Upper lobe of left lung (tissue), 6 donors: ENCODE measurements at places on chromosomes 13 and 19.

GRCh38 chr19:46654621-46655152 lies 6.3 kb downstream of the DACT3 start:
- no peaks in the 10 kb centered on the region for H3K36me3 ChIP-seq
- no peak overlapping the region for H3K4me3 ChIP-seq
- H3K4me1 ChIP-seq: peaks cover 6% of the 10 kb centered on the region
- peak overlapping the region; percentile 21 for H3K27ac ChIP-seq
- DNase-seq: no peak
- H3K27me3 ChIP-seq: peaks cover 11% of the 10 kb centered on the region

GRCh38 chr13:46593398-46593797 lies 40.4 kb downstream of the LRCH1 start:
- DNase-seq: peak; percentile 8
- H3K27me3 ChIP-seq: no peaks in the 10 kb centered on the region
- no peaks in the 10 kb centered on the region for H3K36me3 ChIP-seq
- no peak overlapping the region for H3K27ac ChIP-seq
- H3K4me3 ChIP-seq: no peak overlapping the region

- H3K27me3 ChIP-seq: no peaks in the 10 kb centered on the region
- H3K36me3 ChIP-seq: peaks cover 27% of the 10 kb centered on the region
- no peak overlapping the region for H3K27ac ChIP-seq
- H3K4me3 ChIP-seq: no peak overlapping the region
- DNase-seq: peak; percentile 74
Observed at GRCh38 chr19:5908773-5909442, 4.2 kb downstream of the VMAC start.

GRCh38 chr19:39257227-39257626 lies 8.6 kb upstream of the IFNL4 start:
- no peak overlapping the region for H3K27ac ChIP-seq
- no peaks in the 10 kb centered on the region for H3K4me1 ChIP-seq
- no peak for DNase-seq
- H3K36me3 ChIP-seq: no peaks in the 10 kb centered on the region
- no peaks in the 10 kb centered on the region for H3K27me3 ChIP-seq

GRCh38 chr13:99601535-99601934 lies 100.3 kb downstream of the TM9SF2 start:
- no peak overlapping the region for H3K27ac ChIP-seq
- no peaks in the 10 kb centered on the region for H3K27me3 ChIP-seq
- no peaks in the 10 kb centered on the region for H3K36me3 ChIP-seq
- no peak for DNase-seq
- no peak overlapping the region for H3K4me3 ChIP-seq
- peaks cover 10% of the 10 kb centered on the region for H3K4me1 ChIP-seq

GRCh38 chr13:107124129-107124718 lies 556.3 kb upstream of the ARGLU1 start:
- no peak overlapping the region for H3K4me3 ChIP-seq
- no peaks in the 10 kb centered on the region for H3K27me3 ChIP-seq
- H3K27ac ChIP-seq: no peak overlapping the region
- DNase-seq: no peak
- peaks cover 4% of the 10 kb centered on the region for H3K4me1 ChIP-seq

GRCh38 chr13:91946498-91947070 lies 548.2 kb downstream of the GPC5 start:
- H3K27ac ChIP-seq: no peak overlapping the region
- DNase-seq: no peak

DNA sequence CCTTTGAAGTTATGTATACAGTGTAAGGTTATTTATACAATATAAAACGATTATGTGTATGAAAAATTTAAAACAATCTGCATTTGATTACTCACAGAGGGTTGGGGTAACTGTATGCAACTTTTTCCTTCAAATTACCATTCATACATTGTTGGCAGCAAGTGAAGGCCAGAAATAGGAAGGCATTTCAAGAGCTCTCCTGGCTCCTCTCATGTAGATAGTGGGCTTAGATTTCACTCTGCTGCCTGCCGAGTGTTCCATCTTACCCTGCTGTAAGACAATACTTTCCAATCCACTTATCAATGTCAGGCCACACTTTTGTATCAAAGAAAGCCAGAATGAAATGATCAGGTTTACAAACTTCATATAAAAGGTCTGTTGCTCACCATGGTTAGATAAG lies 245.2 kb downstream of the DNAJC15 start:
- H3K4me1 ChIP-seq: no peaks in the 10 kb centered on the region
- no peaks in the 10 kb centered on the region for H3K27me3 ChIP-seq
- H3K27ac ChIP-seq: no peak overlapping the region

DNA sequence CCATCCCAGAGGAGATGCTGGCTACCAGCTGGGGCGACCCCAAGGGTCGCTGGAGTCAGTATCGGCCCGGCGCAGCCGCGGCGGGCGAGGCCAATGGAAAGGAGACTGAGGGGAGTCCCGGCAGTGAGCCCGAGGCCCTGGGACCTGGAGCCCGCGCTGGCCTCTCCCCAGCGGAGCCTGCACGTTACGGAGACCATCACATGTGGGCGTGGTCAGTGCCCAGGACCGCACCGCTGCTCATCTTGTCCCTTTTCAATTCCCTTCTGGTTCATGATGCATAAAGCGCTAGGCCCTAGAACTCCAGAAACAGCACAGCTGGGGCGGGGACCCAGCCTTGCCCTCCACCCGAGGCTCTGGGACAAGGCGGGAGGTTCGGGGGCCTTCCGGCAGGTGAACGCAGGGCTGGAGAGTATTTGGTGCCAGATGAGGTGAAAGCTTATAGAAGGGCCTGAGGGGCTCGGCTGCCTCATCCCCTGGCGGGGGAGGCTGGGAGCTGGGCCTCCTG lies 8.0 kb downstream of the C19orf25 start:
- peaks cover 65% of the 10 kb centered on the region for H3K4me1 ChIP-seq
- peaks cover 68% of the 10 kb centered on the region for H3K27me3 ChIP-seq
- no peak for DNase-seq
- peak overlapping the region; percentile 48 for H3K4me3 ChIP-seq
- H3K36me3 ChIP-seq: peaks cover 18% of the 10 kb centered on the region

DNA sequence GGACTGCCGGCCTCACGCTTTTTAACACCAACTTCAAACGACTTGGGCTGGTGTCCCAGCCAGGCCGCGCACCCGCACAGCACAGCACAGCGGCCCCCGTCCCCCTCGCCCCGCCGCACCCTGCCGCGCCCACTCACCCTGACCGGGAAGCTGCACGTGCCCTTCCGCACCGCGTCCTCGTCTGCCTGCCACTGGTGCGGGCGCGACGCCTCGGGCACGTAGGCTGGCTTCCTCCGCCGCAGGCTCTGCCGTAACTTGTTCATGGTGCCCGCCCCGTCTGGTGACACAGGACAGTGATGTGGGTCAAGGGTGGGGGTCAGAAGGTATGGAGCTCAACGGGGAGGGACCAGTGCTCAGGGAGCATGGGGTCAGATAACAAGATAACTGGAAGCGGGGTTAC lies 6.2 kb downstream of the NUMBL start:
- H3K4me1 ChIP-seq: no peaks in the 10 kb centered on the region
- peak; percentile 79 for DNase-seq
- no peak overlapping the region for H3K27ac ChIP-seq
- peaks cover 52% of the 10 kb centered on the region for H3K36me3 ChIP-seq
- H3K27me3 ChIP-seq: no peaks in the 10 kb centered on the region

GRCh38 chr19:6020972-6021805 lies 43.2 kb upstream of the RANBP3 start:
- H3K4me3 ChIP-seq: no peak overlapping the region
- peaks cover 17% of the 10 kb centered on the region for H3K4me1 ChIP-seq
- no peak overlapping the region for H3K27ac ChIP-seq
- DNase-seq: no peak
- no peaks in the 10 kb centered on the region for H3K36me3 ChIP-seq

DNA sequence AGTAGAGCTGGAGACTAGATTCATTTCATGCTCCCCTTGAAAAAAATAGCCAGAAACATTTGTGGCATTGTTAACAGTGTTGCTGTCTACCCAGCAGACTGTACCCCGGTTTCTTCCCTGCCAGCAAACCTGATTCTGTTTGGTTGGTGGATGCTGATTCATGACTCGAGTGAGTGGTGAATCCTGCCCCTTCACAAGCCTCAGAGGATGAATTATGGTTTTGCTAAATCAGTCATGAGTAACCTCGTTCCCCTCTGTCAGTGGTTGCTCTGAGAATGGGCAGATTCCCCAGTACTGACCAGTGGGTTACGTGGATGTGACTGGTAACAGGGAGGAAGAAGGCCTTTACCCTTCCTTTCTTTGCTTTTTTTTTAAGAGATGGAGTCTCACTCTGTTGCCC lies 10.1 kb downstream of the NLRP12 start:
- H3K4me1 ChIP-seq: no peaks in the 10 kb centered on the region
- H3K4me3 ChIP-seq: no peak overlapping the region
- H3K27ac ChIP-seq: no peak overlapping the region
- no peak for DNase-seq
- H3K36me3 ChIP-seq: no peaks in the 10 kb centered on the region

GRCh38 chr19:33572929-33573328 lies 48.8 kb upstream of the CHST8 start:
- no peak for DNase-seq
- H3K27me3 ChIP-seq: no peaks in the 10 kb centered on the region
- no peaks in the 10 kb centered on the region for H3K36me3 ChIP-seq
- H3K4me3 ChIP-seq: no peak overlapping the region
- H3K4me1 ChIP-seq: no peaks in the 10 kb centered on the region

GRCh38 chr13:23392925-23393645 lies 40.4 kb downstream of the SACS start:
- no peak overlapping the region for H3K4me3 ChIP-seq
- H3K27ac ChIP-seq: no peak overlapping the region
- no peaks in the 10 kb centered on the region for H3K36me3 ChIP-seq
- no peak for DNase-seq

DNA sequence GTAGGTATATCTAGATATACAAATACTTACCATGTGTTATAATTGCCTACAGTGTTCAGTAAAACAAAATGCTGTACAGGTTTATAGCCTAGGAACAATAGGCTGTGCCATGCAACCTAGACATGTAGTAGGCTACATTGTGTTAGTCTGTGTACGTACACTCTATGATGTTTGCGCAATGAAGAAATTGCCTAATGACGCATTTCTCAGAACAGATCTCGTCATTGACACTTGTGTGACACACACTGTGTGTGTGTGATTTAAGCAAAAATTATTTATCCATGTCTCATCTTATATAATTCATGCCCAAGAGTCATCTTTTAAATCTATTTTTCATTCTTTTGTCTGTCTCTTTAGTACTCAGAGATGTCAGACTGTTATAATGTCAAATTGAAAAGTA lies 1888.8 kb upstream of the PCDH20 start:
- no peaks in the 10 kb centered on the region for H3K36me3 ChIP-seq
- H3K4me1 ChIP-seq: no peaks in the 10 kb centered on the region
- no peak overlapping the region for H3K27ac ChIP-seq
- no peak for DNase-seq

- H3K4me3 ChIP-seq: no peak overlapping the region
- peaks cover 45% of the 10 kb centered on the region for H3K27me3 ChIP-seq
- no peak overlapping the region for H3K27ac ChIP-seq
- DNase-seq: peak; percentile 23
Observed at GRCh38 chr19:53908106-53908934, 758 bp upstream of the CACNG7 start.

DNA sequence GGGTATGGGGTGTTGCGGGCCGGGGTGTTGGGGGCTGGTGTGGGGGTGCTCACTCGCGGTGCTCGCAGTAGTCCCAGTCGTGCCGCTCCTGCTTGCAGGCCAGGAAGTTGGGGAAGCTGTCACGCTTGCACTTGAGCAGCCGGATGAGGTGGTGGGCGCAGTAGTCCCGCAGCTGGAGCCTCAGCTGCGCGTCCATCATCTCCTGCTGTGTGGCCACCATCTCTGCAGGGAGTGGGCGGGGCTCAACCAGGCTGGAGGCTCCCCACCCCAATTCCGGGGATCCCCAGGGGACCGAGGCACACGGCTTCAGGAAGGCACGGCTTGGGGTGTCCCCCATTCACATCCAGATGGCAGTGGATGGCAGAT lies 5.2 kb downstream of the NDUFB7 start:
- H3K4me3 ChIP-seq: no peak overlapping the region
- H3K36me3 ChIP-seq: peaks cover 15% of the 10 kb centered on the region
- peaks cover 11% of the 10 kb centered on the region for H3K4me1 ChIP-seq
- no peak for DNase-seq
- H3K27ac ChIP-seq: no peak overlapping the region
- H3K27me3 ChIP-seq: no peaks in the 10 kb centered on the region
